Astrocyte of the spinal cord (primary cell): ENCODE measurements at places on chromosomes 12 and 14.

- DNase-seq = no peak
These were observed 176.0 kb upstream of the PLEKHA5 start for GRCh38 chr12:18953505-18953904.

DNA sequence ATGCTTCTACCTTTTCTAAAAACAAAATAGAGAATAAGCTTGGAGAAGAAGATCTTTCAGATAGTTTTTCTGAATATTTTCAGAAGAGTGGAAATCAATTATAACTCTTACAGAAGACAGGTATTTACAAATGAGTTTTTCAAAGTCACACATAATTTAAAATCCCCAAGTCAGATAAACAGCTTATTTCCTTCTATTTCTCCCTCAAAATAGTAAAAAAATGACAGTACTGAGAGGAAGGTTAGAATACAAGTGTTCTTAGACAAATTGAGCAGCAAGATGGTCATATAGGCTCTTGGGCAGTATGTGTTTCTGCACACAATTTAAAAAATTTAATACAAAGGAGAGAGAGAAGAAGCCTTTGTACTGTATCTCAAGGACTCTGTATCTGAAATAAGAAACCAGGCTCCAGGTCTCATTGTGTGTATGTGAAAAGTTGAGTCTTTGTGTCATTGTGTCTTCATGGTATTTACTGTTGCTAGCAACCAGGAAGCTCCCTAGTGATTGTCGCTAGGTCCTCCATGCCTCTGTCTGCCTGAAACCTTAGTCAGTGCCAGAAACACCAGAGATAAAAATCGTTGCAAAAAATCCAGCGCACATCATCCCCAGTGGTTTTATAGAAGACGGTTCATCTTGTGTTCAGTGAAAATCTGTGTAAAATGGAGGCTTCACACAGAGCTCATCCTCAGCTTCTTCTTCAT lies 12.9 kb upstream of the TUBA1A start:
- peak; percentile 88 for DNase-seq

- DNase-seq = no peak
These were observed 162.1 kb downstream of the FUT8 start for GRCh38 chr14:65574611-65575010.

GRCh38 chr12:91100906-91101305 lies 10.4 kb downstream of the LUM start:
- DNase-seq = peak; percentile 78

DNA sequence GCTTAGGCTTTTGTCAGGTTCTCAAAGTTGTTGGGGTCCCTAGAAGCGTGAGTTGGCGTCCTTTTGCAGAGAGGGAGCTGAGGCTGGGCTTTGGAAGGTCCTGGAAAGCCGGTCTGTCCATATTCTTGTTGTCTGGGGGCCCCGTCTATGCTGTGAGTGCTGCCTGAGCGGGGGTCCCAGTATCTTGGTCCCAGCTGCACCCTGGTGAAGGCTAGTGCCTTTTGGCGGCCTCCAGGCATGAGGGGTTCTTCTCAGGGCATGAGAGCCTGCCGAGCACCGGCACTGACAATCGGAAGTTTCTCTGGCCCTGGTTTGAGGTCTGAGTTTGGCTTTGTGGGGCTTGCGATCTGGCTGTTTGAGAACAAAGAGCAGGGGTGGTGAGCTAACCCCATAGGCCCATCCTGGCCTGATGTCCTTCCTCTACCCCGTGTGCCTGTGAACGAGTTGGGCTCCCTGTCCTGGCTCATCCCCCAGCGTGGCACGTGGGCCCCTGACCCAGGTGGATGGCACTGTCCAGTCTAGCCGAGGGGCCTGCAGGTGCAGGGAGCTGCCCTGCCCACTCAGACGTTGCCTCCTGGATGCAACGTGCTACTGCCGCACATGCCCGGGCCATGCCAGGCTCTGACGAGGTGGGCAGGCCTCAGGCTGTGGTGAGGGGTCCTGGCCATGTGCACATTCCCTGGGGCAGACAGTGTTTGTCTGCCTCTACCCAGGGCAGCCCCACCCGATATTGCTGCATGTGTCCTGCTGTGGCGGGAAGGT lies 3.9 kb downstream of the CEP170B start:
- no peak for DNase-seq

DNA sequence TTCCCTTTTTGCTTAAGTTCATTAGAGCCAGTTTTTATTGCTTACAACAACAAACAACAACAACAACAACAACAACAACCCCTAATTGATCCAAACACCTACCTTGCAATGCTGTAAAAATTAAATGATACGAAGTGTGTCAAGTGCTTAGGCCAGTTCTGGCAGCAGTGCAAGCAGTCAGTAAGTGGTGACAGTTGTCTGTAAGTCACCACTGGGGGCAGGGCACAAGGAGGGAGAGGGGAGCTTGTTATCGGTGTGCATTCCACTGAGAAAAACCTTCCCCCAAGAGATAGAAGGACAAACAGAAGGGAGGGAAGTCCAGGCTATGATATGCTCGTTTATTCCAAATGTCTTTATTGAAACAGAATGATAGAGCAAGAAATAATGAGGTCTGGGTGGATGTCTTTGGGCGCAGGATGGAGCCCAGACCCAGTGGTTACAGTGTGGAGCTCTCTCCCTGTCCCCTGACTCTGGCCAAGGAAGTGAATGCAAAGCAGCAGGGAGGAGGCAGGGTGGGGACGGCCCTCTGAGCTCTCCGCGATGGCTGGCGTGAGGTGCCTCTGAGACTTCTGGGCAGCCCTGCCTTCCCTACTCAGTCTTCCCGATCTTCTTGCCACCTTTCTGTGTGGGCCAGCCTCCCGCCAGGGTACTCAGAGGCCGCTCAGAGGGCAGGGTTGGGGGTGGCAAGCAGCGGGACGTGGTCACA lies 6.5 kb downstream of the SLC22A17 start:
- no peak for DNase-seq

- peak; percentile 78 for DNase-seq
These were observed 53.3 kb upstream of the CDKN3 start for GRCh38 chr14:54343272-54344121.

- no peak for DNase-seq
These were observed 56.4 kb downstream of the VCPKMT start for GRCh38 chr14:50059763-50060616.

DNA sequence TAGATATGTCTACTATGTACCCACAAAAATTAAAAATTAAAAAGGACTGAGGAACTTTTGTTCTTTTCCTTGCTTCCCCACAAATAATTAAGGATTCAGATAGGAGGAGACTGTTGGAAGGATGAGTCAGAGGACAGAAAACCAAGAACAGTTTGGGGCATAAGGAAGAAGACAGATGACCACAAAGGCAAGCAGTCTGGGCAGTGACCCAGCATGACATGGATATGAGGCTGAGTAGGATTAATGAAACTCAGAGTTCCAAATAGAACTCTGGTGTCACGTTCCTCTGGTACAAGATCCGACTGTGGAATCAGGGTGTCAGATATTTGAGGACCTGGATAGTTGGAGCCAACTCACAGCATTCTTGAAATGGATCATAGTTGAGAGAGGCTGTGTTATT lies 89.3 kb upstream of the SLC38A4 start:
- peak; percentile 87 for DNase-seq

- DNase-seq = no peak
These were observed 2.7 kb upstream of the KLC1 start for GRCh38 chr14:103626146-103626850.

DNA sequence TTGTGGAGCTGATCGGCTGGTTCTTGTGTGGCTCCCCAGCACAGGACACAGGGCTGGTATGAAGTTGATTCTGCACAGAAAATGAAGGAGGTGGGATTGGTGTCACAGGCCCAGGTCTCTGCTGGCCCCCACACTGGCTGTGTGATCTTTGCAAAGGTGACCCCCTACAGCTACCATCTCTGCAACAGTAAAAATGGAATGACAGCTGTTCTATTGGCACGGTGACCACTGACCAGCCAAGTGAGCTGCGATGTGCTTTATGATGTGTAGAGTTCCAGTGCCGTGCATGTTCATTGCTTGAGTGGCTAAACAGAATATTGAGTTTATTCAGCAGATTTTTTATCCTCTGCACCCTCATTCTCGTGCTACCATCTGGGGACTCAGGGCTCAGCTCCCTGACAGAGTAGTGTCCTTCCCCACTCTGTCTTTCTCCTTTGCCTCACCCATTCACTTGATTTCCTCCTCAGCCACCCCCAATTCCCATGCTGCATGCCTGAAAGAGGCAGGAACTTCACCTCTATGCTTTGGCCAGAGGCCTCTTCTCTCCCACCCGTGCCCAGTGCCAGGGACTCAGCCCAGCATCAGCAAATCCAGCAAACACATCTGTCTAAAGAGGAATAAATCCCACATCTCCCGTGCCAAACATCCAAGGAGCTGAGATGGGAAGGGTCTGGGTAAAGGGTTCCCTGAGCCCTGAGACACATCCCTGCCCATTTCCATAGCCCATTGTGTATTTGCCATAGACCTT lies 21.2 kb downstream of the C14orf132 start:
- DNase-seq = no peak

- no peak for DNase-seq
These were observed 235.1 kb downstream of the NRXN3 start for GRCh38 chr14:78405079-78405856.

GRCh38 chr14:95307402-95308041 lies 12.2 kb downstream of the CLMN start:
- DNase-seq = no peak

- no peak for DNase-seq
These were observed 80.0 kb downstream of the METTL25 start for GRCh38 chr12:82438356-82438755.

GRCh38 chr12:49865109-49865781 lies 22.3 kb upstream of the BCDIN3D start:
- no peak for DNase-seq

GRCh38 chr14:94392510-94392935 lies 4.1 kb upstream of the SERPINA1 start:
- DNase-seq = peak; percentile 17

GRCh38 chr14:30996892-30997659 lies 28.4 kb upstream of the AP4S1 start:
- no peak for DNase-seq

DNA sequence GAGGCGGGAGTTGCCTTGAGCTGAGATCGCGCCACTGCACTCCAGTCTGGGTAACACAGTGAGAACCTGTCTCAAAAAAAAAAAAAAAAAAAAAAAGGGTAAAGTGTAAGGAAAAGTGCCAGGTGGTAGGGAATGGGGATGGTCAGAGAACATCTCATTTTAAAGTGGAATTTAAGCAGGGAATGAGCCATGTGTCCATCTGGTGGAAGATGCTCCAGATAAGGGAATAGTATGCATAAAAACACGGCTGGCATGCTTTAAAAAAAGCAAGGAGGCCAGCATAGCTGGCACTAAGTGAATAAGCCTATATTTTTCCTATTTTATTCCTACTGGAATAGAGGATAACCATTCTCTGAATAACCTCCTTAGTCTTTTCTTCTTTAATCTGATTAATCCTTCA lies 33.7 kb downstream of the FAM186A start:
- DNase-seq = no peak

DNA sequence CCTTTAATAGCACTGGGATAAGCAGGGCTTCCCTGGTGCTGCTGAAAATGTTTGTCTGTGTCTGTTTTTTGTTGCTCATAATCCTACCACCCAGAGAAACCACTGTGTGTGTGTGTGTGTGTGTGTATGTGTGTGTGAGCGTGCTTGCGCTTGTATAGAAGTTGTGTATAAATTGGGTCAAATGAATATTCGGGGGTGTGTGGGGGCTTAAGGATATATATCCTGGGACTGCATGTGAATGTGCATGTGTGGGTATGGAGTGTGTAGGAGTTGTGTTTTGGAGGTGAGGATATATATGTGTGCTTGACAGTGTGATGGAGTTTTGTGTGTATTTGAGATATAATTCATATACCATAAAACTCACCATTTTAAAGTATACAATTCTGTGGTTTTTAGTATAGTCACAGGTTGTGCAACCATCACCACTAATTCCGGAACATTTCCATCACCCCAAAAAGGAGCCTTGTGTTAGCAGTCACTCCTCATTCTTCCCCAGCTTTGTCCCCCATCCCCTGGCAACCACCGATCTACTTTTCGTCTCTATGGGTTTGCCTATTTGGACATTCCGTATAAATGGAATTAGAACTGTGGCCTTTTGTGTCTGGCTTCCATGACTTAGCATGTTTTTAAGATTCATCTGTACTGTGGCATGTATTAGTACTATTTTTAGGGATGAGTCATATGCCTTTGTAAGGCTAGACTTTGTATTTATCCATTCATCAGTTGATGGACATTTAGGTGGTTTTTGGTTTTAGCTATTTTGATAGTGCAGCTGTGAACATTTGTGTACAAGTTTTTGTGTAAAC lies 25.6 kb downstream of the TCTN1 start:
- DNase-seq = peak; percentile 73

DNA sequence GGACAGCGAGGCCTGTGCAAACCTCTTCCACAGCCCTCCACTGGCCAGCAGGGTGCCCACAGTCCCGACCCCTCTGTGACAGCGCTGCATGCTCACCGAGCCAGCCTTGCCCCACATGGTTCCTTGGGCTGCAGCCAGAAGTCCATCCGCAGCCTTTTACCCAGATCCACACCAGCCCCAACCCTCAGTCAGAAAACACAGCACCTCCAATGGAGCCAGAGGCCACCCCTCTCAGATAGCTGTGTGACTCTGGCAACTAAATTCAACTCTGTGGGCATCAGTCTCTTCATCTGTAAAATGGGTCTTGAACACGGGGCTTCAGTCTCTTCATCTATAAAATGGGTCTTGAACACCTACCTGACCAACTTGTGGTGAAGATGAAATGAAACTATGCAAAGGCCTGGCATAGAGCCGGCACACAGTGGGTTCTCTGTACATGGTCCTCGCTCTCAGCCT lies 38.0 kb downstream of the NFKBIA start:
- DNase-seq = no peak

DNA sequence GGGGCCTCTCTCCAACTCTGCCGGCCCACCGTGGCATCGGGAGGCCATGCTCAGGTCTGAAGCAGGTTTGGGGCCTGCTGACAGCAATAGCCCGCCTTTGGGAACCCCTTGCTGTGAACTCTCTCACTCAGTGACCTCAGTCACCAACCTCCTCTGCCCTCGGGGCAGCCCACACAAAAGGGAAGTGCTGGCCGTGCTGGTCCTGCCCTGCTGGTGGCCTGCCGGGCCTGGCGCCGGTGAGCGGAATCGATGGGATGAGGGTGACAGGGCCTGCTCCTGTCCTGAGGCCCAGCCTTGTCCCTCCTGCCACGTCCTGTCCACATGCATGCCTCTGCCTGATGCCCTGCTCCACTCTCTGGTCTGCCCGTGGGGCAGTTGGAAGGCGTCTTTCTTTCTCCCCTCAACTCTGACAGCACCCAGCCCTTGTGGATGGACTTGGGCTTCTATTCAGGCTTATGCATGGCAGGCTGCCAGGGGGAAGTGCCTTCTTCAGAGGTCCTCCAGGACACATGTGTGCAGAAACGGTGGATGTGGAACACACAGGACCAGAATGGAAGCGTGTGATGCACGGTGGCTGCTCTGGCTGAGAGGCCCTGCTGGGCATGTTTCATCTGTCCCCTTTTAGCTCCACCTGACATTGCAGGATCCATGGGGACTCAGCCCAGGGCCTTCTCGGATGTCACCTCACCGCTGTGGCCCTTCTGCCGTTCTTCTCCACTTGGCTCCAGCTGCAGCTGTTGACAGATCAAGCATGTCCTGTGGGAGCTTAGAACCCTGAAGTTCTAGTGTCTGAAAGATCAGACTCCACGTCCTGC lies 31.9 kb downstream of the IL31 start:
- no peak for DNase-seq

- no peak for DNase-seq
These were observed 4.8 kb upstream of the TNS2 start for GRCh38 chr12:53044896-53045695.

- DNase-seq = no peak
These were observed 122.1 kb downstream of the FOXA1 start for GRCh38 chr14:37472906-37473305.

- DNase-seq = no peak
These were observed 41.7 kb upstream of the DDX11 start for GRCh38 chr12:31031951-31032335.
